Skeletal muscle tissue (tissue), 5 donors: ENCODE measurements at places on chromosomes 1 and 21. TPM values are rescaled to one million over a fixed set of nuclear protein-coding genes. Genes with fewer than 3 reads are reported as not detected.

SFN gene
- total RNA-seq: not detected

OLIG1 gene
- not detected for total RNA-seq

JAM2 gene
- total RNA-seq: 18.8 TPM

OLFML2B gene
- total RNA-seq: 29.7 TPM

HES5 gene
- total RNA-seq: 1.6 TPM
